ENCODE measurements at places on chromosomes 11 and 22.
A peak's percentile ranks its signal among the peaks of the same experiment; 100 is the strongest.

DNA sequence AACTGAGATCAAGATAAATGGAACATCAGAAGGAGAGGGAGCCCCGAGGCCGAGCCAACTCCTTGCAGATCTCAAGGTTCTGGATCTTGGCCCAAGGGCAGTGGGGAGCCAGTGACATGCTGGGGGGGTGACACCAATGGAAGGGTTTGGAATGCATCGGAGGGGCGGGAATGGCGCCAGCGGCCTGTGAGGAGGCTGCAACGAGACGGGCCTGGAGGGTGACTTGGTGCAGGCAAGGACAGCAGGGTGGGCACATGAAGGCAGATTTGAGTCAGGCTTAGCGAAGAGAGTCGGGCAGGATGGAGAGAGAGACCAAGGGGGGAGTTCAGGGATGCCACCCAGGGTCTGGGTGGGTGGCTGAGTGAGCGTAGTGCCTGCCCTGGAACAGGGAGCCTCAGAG, 23.2 kb downstream of the ELFN2 start:
- no peak for DNase-seq

- DNase-seq, result no peak
Measured at GRCh38 chr11:62875698-62876478, 4.8 kb upstream of the SLC3A2 start.

DNA sequence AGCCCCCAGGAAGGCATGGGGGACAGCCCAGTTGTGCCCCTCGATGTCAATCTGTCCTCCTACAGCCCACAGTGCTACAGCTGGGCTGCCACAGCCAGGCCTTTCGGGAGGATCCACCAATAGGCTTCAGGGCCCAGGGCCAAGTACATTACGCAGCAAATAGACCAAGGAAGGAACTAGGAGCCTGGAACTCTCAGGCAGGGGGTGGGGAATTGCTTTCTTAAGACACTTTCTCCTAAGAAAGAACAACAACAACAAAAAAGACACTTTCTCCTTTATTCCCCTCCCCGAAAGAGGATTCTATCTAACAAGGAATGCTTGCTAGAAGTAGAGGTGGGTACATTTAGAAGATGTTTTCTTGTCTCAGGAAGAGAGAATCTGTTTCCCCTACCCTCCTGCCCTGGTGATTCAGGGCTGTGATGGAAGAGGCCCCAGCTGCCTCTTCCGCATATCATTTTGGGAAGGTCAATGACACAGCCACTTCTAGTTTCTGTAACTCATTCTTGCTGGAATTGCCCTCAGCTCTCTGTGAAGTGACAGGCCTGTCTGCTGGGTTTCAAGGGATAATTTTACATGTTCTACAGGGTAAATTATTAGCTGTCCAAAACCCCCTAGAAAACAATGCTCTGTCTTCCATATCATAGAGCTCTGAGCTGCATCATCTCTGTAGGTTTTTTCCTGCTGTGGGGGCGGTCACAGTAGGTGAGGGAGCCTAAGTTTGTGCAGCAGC, 6.0 kb upstream of the MALAT1 start:
- no peak for DNase-seq

GRCh38 chr11:34859496-34859895, 56.7 kb downstream of the APIP start:
- DNase-seq, result no peak

- no peak for DNase-seq
Measured at GRCh38 chr11:64570341-64570740, 20.7 kb upstream of the SLC22A12 start.

DNA sequence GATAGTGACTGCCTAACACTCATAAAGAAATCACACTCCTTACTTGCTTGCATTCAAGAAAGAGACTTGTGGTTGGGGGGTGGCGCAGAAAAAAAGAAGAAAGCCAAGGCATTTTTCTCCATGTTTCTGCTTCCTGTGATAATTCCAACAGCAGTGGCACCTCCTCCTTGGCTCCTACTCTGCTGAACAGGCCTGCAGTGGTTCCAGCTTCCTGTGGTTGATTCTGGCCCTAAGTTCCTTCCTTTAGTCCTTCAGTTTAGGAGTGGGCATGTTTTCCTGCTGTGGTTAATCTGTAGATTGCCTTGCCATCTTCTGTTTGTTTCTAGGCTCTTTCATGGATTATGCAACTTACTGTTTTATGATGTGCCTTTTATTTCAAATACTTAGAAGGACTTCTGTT, 940.4 kb downstream of the DLG2 start:
- DNase-seq, result no peak

DNA sequence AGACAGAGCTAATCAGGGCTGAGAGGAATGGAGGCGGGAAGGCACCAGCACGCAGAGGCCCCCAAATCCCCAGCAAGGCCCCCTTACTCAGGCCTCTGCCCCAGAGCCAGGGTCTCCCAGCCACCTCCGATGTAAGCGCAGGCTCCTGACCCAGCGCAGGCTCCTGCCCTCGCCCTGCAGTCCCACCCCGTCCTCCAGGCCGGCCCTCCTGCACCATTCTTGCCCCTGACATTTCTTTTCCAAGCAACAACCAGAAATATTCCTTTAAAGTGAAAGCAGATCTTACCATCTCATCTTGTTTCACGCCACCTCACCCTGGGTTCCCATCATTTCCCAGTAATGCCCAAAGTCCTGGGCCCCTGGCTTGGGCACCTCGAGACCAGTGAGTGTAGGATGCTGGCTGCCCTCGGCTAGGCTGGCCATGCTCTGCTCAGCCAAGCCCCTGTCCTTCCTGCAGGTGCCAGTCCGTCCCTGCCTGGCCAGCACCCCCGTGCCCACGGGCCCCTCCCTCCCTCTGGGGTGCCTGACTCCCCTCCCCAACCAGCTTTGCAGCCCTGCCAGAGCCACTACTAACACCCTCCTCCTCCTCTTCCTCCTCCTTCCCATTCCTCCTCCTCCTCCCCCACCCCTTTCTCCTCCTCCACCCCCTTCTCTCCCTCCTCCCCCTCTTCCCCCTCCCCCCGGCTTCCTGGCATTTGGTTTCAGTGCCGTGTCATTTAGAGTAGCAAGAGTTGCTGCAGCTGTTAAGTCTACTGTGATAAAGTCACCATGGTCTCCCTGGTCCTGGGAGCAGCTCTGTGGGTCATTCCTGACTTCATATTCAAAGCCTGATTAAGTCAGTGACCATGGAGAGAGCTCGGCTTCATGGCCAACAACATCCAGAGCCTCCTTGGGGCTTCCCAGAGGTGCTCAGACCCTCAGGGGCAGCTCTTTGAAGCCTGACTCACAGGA, 78.7 kb downstream of the PIWIL3 start:
- no peak for DNase-seq

DNA sequence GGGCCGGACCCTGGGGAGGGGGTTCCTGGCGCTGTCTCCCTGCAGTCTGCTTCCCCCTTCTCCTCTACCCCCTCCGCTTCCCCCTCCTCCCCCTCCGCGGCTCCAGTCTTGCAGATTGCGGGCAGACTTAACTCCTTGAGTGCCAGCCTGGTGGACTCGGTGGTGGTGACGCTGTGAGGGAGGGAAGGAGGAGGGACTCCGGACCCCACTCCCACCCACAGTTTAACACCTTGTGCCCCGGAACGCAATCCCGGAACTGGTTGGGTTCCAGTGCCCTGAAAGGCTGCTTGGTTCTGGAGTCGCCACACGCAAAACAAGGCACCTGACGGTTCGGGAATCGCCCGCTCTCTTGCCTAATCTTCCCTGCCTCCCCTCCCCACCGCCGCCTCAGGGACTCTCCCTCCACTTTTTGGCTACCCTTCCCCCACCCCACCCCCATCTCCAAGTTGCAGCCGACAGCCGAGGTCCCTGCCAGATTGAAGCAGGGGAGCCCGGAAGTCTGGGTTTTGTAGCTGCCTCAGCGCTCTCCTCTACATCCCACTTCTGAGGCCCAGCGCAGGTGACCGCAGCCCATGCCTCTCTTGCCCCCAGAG, 3.9 kb upstream of the BCL9L start:
- DNase-seq, result peak; percentile 69

- no peak for DNase-seq
Measured at GRCh38 chr11:70509476-70509875, 111.1 kb downstream of the CTTN start.

GRCh38 chr11:521177-521688, 14.1 kb downstream of the HRAS start:
- DNase-seq, result no peak

DNA sequence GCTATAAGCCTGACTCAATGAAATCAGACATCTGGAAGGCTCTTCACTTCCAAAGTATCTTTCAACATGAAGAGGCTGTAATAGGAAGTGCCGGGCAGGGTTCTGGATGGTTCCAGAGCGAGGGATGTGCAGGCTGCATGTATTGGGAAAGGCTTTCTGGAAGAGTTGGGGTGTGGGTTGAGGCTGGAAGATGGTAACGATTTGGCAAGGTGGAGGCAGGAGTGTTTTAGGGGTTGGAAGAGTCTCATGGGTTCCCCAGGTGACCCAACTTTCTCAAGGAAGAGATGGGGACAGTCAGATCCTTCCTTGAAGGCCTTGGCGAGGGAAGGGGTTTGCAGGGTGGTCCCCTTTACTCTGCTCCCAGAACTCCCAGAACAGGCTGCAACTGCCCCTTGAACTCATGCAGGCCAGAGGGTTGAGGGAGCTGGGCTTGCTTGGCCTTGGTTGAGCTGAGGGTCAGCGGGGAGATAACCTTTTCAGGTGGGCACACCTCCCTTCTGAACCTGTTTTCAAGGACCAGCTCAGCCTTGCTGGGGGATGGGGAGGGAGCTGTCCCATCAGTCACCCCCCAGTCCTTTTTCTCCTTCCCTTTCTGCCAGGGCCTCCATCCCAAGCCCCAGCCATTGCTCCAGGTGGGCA, 9.4 kb upstream of the POU2F3 start:
- no peak for DNase-seq

DNA sequence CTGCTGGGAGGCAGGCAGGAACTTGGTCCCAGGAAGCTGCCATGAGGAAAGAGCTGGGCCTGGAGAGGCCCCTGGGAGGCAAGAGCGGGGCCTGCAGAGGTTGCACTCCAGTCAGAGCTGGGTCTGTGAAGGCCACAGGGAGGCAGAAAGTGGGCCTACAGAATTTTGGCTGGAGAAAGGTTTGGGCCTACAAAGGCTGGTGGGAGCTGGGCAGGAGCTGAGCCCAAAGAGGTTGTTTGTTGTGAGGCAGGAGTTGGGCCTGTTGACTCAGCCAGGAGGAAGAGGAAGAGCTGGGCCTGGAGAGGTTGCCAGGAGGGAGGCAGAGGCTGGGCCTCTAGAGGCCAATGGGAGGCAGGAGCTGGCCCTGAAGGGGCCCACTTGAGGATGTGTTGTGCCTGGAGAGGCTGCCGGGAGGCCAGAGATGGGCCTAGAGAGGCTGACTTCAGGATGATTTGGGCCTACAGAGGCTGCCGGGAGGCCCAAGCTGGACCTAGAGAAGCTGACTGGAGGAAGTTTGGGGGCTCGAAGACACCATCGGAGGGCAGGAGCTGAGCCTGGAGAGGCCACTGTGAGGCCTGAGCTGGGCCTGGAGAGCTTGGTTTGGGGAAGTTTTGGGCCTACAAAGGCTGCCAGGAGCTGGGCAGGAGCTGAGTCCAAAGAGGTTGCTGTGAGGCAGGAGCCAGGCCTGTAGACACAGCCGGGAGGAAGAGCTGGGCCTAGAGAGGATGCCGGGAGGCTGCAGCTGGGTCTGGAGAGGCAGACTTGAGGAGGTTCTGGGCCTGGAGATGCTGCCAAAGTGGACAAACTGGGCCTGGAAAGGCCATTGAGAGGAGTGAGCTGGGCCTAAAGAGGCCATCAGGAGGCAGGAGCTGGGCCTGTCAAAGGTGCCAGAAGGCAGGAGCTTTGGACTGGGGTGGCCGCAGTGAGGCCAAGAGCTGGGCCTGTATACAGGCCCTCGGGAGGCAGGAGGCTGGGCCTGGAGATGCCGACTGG, 40.7 kb downstream of the OR4C45 start:
- no peak for DNase-seq

GRCh38 chr22:20728523-20729190, 45.3 kb upstream of the SERPIND1 start:
- no peak for DNase-seq

DNA sequence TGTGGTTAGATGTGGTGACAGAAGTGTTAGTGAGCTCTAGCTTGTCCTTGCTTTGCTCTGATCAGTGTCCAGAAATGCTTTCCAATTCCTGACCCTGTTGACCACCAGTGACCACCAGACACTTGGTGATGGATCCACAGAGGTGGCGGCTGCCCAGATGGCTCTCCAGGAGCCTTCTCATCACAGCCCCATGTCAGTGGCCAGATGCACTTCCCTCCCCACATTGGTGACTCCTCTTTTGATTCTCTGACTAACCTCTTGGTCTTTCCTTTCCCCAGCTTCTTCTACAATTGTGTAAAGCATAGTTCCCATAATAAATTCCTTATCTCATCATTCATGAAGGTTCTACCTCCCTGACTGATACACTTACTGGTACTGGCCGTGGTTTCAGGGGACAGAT, 40.1 kb upstream of the CXCR5 start:
- no peak for DNase-seq

- no peak for DNase-seq
Measured at GRCh38 chr11:24661331-24661730, 164.5 kb downstream of the LUZP2 start.

DNA sequence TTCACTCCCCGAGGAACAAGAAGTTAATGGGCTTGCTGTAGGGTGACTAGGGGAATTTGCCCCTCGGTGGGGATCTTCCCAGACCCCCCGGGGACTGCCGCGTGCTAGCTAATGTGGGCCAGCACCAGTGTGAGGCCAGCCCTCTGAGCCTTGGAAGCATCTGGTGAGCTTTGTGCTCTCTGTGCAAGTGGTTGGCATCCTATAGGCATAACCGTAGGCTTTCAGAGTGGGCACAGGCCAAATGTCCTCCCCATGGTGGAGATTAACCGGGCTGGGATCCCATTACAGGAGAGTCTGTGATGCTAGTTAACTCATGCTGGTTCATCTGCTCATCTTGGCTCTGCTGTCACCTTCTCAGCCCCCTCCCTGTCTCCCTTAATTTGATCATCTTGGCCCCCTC, 125.7 kb downstream of the TRIM29 start:
- DNase-seq, result no peak

- no peak for DNase-seq
Measured at GRCh38 chr22:20825624-20826023, 33.0 kb downstream of the PI4KA start.

DNA sequence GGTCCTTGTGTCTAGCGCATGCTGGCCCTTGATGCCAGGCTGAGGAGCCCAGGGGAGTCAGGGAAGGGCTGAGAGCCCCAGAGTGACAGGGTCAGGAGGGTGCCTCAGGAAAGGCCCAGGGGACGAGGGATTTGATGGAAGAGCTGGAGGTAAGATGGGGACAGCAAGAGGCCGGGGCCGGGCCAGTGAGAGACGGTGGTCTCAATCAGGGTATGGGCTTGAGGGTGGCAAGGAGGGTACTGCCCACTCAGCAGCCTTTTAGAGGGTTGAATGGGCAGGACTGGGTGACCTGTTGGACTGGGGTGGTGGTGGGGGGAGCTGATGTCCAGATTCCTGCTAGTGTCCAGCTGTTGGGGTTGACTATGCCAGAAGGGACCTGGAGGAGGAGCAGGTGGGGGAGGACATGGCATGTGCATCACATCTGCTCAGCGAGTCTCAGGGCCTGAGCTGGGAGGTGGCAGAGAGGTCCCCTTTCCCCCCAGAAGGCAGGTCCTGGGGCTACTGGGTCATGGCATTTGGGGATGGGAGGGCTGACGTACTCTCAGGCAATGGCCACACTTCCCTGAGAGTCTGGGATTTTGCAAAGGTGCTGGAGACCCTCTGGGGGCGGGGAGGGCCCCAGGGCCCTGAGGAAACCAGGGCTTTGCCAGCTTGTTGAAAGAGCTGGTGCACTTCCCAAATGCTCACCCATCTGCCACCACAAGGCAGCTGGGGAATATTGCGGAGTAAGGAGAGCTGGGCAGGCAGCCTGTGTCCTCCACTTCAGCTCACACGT, 18.4 kb downstream of the MYO7A start:
- DNase-seq, result no peak
